ENCODE measurements at places on chromosomes 12 and 14.

DNA sequence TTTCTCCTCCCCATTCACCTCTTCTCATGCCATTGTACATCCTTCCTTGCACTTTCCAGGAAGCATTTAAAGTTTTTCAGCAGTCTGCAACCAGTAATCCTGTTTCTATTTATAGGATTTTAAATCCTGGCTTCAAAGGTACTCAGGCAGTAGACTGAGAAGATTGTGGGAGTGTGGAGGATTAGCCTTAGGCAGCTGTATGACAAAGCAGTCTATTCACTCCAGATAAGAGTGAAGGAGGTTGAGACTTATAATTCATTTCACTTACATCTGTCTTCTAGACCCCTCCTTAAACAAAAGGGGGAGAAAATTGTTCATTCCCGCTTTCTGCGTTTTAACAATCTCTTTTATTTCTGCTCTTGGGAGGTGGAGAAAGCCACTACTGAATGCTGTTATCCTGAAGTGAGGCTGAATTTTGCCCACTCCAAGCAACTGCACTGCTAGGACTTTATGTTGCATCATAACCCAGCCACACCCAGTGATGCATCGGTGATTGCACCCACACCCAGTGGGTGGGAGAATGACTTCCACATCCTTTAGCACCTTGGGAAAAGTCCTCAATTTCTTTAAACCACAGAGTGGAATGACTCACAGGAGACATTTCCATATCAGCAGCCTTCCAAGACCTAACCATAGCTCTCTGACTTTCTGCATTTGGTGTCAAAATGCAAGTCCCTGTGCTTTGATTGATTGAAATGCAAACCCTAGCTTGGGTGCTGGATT, 382.5 kb upstream of the ATP2B1 start:
- DNase-seq, result no peak

- no peak for DNase-seq
Observed at GRCh38 chr14:74029136-74029535, 10.0 kb downstream of the BBOF1 start.

DNA sequence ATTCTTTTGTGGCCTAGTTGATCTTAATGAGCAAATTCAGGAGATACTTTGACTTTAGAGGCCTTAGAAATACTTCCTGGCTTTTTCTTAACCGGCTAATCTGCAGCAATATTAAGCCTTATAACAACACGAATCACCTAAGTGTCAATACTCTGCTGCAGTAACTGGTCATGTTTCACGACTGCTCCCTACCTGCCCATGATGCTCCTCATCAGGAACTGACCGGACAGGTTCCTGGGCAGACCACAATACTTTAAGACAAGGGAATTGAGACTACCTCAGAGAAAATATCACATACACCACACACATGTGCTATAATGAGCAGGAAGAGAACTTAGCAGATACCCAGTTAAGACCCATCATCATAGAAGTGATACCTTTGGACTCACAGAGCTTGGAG, 211.9 kb upstream of the BMP4 start:
- no peak for DNase-seq

DNA sequence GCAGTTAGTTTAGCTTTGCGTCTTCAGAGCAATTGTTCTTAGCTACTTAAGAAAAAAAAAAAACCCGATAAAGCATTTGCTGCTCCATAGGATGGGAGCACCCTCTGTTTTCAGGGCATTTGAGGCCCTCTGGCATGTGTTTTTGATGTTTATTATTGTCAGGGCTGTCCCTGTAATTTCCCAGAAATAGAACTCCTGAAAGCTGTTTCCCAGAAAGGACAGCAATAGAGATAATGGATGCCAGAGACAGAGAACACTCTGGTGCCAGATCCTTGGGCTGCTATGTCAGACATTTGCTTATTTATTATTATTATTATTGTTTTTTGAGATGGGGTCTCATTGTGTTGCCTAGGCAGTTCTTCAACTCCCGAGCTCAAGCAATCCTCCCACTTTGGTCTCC, 201.3 kb downstream of the ALG10 start:
- no peak for DNase-seq

GRCh38 chr12:56097738-56098137, 6.6 kb upstream of the PA2G4 start:
- DNase-seq, result no peak

DNA sequence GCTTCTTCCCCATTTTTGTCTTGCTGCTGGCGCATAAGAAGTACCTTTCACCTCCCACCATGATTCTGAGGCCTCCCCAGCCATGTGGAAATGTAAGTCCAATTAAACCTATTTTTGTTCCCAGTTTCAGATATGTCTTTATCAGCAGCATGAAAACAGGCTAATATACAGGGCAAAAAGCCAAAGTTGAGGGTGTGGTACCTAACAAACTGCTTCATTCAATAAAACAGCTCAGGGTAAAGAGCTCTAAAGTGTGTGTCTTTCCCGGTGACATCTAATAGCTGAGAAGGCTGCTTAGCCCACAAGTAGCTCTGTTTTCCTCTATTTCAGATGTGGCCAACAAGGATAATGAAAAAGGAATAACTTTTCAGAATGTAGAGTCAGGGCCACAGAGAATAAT, 76.7 kb upstream of the SLC8A3 start:
- no peak for DNase-seq

DNA sequence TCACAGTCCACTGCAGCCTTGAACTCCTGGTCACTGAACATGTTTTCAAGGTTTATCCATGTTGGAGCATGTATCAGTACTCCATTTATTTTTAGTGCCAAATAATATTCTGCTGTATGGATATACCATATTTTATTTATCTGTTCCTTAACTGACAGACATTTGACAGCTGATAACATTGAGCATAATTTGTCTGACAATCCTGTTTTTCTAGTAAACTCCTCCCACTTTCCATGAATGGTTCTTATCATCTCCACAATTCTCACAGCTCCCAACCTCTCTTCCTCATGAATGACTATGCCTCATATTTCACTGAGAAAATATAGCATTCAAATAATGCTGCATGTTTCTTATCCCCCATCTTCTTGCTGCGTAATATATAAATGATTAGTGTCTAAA, 33.3 kb downstream of the COCH start:
- no peak for DNase-seq

GRCh38 chr12:123041811-123042655, 61.6 kb downstream of the ARL6IP4 start:
- DNase-seq, result no peak

GRCh38 chr14:22449600-22449905, 139.5 kb downstream of the DAD1 start:
- DNase-seq, result no peak

DNA sequence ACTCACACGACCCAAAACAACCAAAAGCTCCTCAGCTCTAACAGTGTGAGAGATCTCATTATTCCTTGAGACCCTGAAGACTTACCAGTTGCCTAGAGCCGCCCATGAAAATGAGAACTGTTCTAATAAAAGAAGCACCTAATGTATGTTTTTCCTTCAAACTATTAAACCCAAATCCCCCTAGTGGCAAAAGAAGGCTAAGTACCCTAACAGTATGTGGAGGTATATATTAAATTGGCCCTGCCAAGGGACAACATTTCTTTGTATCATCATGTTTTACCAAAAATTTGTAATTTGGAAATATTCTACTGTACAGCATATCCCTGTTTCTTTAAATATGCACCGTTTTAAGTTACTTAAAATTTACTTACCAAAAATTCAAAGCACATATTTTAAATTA, 38.0 kb upstream of the PPFIA2 start:
- DNase-seq, result peak; percentile 46

- peak; percentile 12 for DNase-seq
Observed at GRCh38 chr12:3200032-3200617, 122.9 kb downstream of the TSPAN9 start.

DNA sequence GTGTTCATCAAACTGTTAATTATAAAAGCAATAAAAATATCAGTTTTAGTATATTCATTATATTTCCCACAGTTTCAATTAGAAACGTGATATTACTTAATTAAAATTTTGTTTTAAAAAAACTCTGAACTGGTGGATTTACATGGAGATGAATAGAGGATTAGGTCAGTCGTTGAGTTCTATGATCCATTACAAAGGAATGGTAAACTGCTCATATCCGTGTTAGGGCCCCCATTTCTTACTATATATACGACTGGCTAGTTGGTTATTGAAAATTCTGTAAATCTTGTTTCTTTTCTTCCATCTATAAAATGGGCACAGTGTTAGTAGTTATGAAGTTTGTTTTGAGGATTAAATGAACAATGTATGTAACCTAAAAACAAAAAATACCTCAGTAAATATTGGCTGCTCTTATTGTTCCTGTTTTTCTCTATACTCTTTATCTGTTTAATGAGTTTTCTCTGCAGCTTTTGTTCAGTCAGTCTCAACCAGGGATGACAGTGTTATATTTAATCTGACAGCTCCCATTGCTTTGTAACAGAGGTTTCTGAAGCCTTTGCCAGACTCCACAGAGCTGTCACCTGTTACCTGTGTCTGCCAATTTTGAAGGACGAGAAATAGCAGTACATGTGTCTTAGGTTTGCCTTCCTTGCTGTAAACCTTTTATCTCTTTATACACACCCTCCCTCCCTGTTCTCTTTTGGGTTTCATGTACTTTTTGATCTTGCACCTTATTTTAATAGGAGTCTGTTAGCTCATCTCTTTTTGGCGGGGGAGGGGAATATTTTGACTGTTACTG, 41.5 kb downstream of the FRS2 start:
- DNase-seq, result no peak

DNA sequence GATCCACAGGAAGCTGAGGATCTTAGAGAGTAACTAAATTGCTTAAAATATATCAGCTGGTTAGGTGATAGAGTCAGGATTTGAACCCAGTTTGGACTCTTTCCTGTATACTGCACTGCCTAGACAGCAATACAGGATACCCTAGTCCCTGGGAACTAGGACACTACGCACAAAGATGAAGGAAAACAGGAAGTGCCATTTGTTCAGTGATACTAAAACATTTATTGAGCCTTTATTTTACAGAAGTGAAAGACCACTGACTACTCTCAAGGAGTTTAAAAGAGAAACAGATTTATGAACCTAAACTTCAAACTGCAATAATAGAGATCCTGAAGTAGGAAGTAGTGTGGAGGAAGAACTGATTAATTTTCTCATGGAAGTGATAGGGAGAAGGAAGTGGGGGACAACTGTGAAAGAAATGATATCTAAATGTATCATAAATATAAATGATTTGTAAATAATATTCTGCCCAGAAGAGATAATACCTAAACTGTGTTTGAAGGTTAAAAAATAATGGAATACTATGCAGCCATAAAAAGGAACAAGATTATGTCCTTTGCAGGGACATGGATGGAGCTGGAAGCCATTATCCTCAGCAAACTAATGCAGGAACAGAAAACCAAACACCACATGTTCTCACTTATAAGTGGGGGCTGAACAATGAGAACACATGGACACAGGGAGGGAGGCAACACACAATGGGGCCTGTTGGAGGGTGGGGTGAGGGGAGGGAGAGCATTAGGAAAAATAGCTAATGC, 18.2 kb downstream of the MSRB3 start:
- no peak for DNase-seq

DNA sequence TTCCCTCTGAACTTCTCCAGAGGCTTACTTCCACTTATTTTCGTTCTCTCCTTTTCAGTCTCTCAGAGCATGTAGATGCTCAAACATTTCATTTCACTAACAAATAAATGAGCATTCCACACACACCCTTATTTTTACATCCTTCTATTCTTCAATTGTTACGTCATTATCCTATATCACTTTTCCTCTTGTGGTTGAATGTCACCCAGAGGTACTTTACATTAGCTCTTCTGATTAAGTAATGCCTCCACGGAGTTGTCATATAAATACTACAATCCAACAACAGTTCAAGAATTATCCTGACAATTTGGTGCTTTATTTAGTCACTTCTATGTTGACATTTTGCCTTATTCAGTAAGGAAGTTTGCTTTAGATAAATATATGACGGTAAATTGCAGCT, 18.4 kb downstream of the FAR2 start:
- no peak for DNase-seq

GRCh38 chr12:47591361-47591791, 114.5 kb downstream of the RPAP3 start:
- no peak for DNase-seq

DNA sequence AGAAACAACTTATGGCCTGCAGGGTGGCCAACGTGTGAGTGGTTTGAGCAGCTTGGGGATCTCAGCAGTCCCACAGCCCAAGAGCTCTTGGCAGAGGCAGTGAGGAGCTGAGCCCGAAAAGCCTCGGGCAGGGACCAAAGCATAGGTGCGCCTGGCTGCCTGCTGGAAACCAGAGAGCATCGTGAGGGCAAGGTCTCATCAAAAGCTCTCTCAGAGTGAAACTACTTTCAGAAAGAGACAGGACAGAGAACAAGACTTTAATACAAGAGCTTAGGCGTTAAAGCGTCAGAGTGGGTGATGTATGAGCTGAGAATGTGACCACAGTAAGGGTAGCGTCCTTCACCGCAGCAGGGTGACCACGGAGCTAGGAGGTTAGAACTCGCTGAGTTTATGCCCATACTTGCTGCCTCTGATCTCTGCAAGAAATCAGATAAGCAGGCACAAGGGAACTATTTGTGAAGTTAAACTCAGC, 30.8 kb downstream of the LGMN start:
- no peak for DNase-seq

DNA sequence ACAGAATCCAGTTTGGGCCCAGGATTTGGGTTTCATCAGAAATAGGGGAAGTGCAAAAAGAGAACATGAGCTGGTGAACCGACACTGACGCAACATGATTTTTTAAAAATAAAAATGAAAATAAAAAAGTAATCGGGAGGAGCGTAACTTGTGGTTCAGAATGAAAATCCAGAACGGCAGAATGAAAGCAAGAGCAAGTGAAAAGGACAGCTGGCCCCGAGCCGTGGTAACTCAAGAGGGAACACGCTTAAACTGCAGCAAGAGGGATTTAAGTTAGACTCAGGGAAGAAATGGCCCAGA, 1.6 kb downstream of the SLC6A12 start:
- no peak for DNase-seq

DNA sequence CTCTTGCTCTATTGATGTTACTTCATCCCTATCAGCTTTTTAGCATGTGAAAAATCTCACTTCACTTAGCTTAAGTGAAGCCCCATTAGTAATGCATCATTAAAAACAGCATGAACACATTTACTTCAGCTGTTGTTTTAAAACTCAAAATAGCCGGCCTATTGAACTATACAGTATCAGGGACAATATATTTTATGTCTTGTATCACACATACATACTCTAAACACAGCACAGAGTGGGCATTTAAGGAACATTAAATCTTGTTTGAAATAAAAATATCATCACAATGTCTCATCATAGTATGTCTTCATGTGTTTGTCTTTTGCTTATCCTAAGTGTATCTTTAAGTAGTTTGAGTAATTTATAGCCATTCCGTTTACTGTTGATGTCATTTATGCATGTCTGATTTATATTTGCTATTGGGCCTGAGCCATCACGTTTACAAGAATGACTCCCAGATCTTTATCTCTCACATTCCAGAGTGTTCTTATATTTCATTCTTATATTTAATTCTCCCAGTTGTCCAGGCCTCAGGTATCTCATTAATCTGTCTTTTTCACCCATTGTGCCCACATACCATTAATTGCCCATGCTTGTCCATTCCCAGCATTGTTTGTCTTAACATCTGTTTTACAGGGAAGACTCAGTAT, 57.5 kb downstream of the ARHGAP5 start:
- DNase-seq, result no peak

GRCh38 chr14:89589400-89590118, 172.5 kb upstream of the FOXN3 start:
- DNase-seq, result no peak

- DNase-seq, result no peak
Observed at GRCh38 chr14:29672831-29673230, 254.8 kb downstream of the PRKD1 start.

Data from NCI-H748 treated with DMSO at 0.1 percent for 48 hours (cell line).